Stimulated activated CD4-positive, alpha-beta T cell treated with anti-CD3 and anti-CD28 coated beads, TNF-alpha, amount 100 ng/mL, for 24 hours (primary cell): ENCODE measurements at places on chromosomes 6 and 20.

DNA sequence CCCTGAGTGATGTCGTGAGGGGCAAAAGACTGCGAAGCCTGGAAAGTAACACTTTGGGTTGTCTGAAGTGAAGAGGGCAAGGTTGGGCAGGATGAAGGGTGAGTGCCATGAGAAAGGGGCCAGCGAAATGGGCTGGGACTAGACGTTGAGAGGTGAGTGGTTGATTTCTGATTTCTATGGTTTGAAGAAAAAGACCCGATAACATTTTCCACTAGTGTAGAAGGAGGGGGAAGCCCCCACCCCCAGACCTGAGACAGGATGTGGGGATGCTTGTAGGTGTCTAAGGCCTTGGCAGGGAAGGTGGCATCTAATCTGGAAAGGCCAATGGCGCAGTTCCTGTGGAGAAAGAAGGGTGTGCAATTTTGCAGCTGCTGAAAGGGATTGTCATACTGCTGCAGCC lies 25.3 kb upstream of the KIF3B start:
- DNase-seq, result peak; percentile 90

DNA sequence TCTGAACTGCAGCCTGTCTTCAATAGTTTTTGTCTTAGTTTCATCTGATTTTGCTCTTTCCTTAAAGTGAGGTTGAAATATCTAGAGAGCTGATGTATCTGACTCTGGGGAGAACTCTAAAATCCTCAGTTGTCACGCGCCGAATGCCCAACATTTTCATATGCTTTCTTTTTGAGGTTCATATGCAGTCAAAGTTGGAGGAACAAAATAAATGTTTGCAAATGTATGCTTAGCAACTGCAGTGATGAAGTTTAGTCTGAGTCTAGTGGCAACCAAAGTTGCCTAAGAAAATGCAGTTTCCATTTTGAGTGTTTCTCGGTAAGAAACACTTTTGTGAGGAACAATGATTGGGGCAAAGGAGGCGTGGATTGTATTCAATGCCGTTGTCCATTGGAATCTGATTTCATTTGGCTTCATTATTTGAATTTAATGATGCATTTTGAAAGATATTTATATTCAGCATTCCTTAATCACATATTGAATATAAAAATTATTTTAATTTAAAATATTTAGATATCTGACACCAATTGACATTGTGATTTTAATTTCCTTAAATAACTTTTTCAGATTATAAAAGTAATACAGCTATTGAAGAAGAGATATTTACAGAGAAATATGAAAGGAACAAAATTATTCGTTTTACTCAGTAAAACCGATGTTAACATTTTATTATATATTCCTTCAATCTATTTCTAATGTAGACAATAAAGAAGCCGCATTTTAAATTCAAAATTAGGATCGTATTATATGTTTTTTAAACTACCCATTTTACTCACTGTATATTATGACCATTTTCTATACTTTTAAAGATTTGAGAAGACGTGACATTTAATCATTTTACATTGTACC lies 122.0 kb downstream of the PLEKHG1 start:
- DNase-seq, result no peak

DNA sequence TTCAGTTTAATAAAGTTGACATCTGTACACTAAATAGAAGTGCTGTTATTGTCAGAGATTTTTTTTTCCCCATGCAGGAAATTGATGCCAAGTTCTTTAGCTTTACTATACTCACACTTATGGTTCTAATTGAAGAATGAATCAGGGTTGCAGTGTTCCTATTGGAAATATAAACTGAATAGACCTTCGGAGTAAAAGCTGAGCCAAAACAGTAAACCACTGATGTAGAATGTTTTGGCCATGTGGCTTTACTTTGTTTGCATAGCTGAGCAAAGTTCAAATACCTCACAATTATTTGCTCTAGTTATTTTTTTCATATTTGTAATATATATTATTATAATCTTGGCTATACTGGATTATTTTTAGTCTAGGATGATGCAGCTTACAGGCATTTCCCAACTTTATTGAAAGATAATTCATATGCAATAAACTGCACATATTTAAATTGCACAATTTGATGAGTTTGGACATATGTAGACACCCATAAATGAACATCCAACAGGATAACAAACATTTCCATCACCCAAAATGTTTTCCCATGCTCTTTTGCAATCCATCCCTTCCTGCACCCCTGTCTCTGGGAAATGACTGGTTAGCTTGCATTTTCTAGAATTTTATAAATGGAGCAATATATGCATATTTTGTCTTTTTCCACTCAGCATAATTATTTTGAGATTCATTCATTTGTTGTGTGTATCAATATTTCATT lies 105.8 kb upstream of the NOX3 start:
- DNase-seq, result no peak

GRCh38 chr20:24522452-24523330 lies 53.3 kb downstream of the SYNDIG1 start:
- no peak for DNase-seq

- DNase-seq, result no peak
Observed at GRCh38 chr6:138796771-138797170, 884 bp downstream of the ECT2L start.

DNA sequence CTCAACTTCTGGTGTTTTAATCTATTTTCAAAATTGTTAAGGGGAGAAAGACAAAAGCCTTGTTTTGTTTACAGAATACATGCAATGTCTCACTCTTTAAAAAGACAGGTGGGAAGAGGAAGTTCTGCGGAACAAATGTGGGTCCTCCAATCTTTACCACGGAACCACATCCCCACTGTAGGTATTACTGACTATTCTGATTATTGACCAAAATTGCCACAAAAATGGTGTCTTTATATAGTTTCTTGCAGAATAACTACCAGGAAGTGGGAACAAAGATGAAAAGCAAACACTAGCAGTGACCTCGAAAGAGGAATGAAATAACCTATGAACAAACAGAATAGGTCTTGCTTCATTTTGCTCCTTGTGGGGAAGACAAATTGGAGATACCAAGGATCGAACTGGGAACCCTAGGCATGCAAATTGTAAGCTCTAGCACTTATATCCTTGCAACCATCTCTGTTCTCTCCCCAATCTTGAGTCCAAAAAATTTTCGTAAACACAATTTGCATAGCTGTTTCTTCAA lies 106.7 kb downstream of the GPX5 start:
- no peak for DNase-seq

DNA sequence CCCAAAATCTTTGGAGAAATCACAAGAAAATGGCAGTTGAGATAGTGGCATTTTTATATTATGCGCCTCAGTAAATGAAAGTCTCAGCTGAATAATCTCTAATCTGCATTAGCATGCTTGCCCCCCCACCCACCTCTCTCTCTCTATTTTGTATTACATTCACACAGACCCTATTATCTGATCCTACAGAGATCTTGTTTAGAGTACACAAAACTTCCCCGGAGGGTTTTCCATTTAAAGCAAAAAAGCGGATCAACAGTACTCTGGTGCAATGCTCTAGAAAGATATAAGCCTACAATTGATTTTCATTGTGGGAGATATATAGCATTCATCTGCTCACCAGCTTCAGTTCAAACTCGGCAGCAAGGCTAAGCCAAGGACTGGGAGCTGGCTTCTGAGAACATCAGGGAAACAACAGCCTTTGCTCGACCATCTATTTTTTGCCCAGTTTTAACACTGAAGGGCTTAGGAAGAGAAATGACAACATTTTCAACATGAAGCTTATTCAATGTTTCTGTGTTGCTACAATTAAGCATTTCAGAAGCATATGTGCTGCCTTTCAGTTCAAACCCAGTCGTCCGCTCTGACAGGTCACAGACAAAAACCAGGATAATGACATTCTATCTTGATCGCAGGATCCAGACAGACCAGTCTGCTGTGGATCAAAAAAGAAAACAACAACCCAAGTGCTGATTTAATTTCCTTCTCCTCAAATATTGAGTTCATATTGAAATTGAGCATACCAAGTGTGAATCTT lies 137.6 kb upstream of the ATXN1 start:
- DNase-seq, result no peak

GRCh38 chr20:16083639-16084280 lies 489.5 kb downstream of the KIF16B start:
- DNase-seq, result no peak

- no peak for DNase-seq
Observed at GRCh38 chr20:61742097-61742825, 323.4 kb downstream of the TAF4 start.

DNA sequence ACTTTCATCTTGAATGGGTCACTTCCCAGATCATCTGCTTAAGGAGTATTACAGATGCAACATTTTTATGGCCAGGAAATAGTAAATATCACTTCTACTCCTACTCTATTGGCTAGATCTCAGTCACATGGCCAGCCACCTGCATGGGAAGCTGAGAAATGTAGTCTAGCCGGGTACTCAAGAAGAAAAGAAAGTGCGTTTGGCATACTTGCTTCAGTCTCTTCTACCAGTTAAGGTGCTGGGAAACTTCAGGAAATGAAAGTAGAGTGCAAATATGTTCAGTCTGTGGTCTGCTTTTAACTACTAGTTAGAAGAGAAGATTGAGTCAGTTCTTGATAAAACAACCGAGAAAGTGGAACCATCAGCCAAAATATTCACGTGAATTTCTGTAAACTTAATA lies 129.2 kb downstream of the PDSS2 start:
- DNase-seq, result no peak

GRCh38 chr6:67248077-67248476 lies 1387.0 kb upstream of the ADGRB3 start:
- DNase-seq, result no peak

GRCh38 chr20:1267809-1268374 lies 1.8 kb downstream of the SNPH start:
- no peak for DNase-seq

- no peak for DNase-seq
Observed at GRCh38 chr6:141734071-141734840, 398.5 kb upstream of the GJE1 start.

DNA sequence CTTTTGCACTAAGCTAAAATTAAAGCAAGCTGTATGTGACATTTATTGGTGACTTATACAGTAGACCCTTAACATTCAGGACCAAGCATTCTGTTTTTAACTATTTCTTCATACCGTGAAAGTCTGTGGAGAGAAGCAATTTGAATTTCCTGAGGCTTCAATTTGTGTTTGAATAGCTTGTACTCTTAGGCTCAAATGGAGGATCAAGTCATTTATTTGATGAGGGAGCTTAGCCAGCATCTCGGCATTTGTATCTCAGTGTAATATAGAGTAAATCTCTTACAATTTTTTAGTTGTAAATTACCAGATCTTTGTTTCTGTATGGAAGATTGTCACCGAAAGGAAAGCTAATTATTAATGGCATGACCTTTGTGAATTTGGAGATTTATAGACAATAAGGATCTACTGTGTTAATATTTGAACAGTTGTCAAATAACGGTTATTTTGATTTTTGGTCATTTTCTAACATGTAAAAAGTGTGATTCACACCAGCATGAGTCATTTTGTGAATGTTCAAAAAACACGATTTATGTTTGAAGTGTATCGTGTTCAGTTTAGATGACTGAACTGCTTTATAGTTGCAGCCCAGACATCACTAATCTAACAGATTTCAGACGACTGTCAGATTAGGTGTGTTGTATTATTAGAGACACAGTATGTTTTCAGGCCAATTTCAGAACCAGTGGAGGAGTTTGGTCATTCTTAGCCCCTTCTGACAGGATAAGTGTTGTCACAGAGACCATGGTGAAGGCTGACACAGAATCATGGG lies 332.9 kb downstream of the CDKAL1 start:
- DNase-seq, result no peak

- no peak for DNase-seq
Observed at GRCh38 chr6:111688331-111688730, 82.7 kb upstream of the TRAF3IP2 start.

DNA sequence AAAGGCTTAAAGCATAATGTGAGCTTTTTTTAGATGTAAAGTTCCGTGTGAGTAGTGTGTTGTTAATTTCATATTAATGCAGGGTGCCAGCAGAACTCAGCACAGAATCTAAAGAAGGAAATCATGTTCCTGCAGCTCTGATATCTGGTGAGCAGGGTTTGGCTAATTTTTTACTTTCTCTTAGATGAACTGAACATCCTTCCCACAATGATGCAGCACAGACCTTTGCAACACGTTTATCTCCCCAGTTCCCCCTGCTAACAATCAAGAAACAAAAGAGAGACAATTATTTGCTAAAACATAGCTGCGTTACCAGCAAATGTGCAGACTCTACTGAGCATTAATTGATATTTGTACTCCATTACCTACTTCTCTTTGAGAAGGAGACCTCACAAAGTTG lies 39.1 kb upstream of the ATXN1 start:
- no peak for DNase-seq

- DNase-seq, result no peak
Observed at GRCh38 chr6:111585241-111585973, 20.3 kb downstream of the TRAF3IP2 start.

- DNase-seq, result peak; percentile 30
Observed at GRCh38 chr6:89145956-89146717, at the start of gene PM20D2. TSS of gene PM20D2 (plus strand) at chr6:89146055. CDS start at chr6:89146145, 90 bp downstream.

- no peak for DNase-seq
Observed at GRCh38 chr6:35223396-35223795, 9.6 kb downstream of the SCUBE3 start.

DNA sequence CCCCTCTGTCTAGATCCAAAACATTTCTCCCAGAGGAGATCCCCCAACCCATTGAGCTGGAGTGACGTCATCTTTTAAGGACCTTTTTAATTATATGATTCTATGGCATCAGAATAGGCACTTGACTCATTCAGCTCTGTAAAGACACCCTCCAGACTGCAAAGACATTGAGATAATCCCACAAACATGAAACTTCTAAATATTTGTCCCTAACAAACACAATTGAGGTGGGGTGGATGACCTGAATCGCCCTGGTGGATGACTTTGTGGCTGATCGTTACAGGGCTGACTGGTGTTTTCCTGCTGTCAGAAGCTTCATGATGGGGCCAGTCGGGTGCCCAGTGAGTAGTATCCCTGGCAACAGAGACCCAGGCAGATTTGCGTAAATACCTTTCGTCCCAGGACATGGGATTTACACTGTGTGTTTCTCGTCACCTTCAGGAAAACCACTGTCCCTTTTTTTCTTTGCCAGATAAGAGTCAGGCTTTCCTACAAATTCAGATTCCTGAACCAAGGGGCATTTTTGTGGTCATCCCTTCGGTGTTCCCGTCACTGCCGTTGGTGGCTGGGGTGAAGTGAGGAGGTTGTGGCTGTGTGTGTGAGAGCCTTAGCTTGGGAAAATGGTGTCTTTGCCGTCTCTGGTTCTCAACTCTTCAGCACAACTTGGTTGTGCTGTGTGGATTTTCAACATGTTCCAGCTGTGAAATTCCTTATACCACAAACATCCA lies 5.3 kb upstream of the PCK1 start:
- no peak for DNase-seq

- DNase-seq, result no peak
Observed at GRCh38 chr6:116737004-116737403, 28.5 kb downstream of the FAM162B start.

DNA sequence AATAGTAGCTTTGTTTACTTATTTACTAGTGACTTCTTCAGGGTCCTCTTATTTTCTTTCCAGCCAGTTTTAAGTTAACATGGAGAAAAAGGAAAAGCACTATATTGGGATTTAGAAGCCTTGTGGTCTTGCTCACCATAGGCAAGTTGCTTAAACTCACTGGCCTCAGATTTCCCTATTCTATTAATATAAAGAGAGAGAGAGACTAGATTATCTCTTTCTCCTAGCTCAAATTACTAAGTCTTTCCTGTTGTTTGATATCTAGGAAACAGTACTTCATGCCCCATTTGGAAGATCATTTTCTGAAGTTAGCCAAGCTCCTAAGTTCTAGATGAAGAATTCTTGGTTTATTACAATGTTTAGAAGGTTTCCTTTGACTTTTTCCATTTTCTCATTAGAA lies 32.5 kb downstream of the CTNNBL1 start:
- no peak for DNase-seq
